ENCODE measurements at places on chromosomes 16 and 17. TPM values are rescaled to one million over a fixed set of nuclear protein-coding genes. Genes with fewer than 3 reads are reported as not detected.

Gene LRRC37A
- total RNA-seq: 0.75 TPM

Gene NPB
- 1.0 TPM for total RNA-seq

Gene ZNF423
- total RNA-seq: 0.12 TPM

Gene CA4
- not detected for total RNA-seq

Gene OR1F1
- total RNA-seq: not detected

Gene GAS7
- total RNA-seq: 0.33 TPM

Gene OR2C1
- not detected for total RNA-seq

Gene CLEC18A
- total RNA-seq: not detected

Gene TMEM114
- not detected for total RNA-seq

Gene CD300LG
- not detected for total RNA-seq

Gene USP43
- 4.5 TPM for total RNA-seq

Gene SLC12A3
- not detected for total RNA-seq

Gene ABCC11
- total RNA-seq: 0.06 TPM

Gene CDH13
- not detected for total RNA-seq
